MM.1S (cell line): ENCODE measurements at places on chromosomes 6 and 20.

- no peak for DNase-seq
These were observed 4.5 kb upstream of the SYS1 start for GRCh38 chr20:45358282-45359068.

DNA sequence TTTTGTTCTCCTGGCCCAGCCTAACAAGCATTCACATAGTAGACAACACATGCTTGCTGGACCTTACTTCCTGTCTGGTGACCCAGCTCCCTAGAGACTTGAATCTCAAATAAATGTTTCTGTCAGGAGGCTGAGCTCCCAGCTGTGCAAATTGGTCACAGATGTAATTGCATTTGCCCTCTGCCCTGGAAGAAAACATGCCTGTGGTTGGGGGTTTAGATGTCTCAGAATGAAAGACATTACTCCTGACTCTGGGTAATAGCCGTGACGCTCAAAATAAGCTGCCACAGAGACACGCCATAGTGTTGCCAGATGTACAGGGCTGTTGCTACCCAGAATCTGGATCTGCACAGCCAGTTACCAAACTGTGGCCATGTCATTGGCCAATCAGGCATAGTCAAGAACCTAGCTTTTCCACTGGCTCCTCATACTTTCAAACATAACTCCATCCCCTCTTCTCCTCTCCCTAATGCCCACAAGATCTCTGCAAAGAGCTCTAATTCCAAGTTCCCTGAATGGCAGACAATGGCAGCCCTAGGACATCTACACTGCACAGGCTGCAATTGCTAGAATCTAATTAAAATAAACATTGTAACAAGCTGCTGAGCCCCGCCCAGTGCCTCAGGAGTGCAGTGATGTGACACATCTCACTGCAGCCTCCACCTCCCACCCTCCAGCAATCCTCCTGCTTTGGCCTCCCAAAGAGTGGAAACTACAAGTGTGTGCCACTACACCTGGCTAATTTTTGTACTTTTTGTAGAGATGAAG lies 32.8 kb upstream of the GMPR start:
- DNase-seq = no peak

- DNase-seq = no peak
These were observed 196.2 kb downstream of the SAMD5 start for GRCh38 chr6:147704691-147705090.

GRCh38 chr20:63775096-63775978 lies 35.8 kb downstream of the SLC2A4RG start:
- no peak for DNase-seq

DNA sequence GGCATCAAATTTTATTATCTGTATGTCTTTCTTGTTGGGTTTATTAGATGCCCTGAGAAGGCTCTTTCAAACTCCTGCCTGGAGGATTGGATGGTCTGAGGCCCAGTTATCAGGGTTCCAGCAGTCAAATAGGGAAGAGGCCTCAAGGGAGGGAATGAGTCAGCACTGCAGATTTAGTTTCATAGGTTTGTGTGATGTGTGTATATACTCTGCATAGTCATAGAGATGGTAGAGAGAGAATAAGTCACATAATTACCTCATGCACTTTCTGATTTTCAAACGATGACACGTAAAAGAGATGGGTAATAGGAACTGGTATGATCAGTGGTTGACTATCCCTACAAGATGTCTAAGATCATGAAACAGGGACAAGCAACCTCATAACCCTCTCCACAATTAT lies 82.1 kb downstream of the ADAT2 start:
- DNase-seq = no peak

GRCh38 chr20:22339091-22339881 lies 245.1 kb downstream of the FOXA2 start:
- DNase-seq = peak; percentile 75

DNA sequence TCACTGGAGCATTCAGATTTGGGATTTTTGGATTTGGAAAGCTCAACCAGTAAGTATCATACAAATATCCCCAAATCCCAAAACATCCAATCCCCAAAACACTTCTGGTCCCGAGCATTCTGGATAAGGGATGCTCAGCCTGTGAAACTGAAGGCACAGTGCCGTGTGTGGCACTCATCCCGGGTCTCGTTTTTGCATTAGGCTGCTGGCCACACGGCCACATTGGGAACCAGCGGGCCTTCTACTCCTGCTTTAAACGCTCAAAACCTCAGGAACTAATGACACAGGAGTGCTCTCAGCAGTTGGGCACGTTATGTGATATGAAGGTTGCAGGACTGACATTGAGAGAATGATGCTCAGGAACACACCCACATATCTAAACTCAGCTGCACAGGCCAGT lies 35.6 kb downstream of the PSMG4 start:
- no peak for DNase-seq

GRCh38 chr6:22765015-22765414 lies 195.6 kb downstream of the HDGFL1 start:
- no peak for DNase-seq

GRCh38 chr6:13186861-13187260 lies 141.5 kb downstream of the TBC1D7 start:
- DNase-seq = no peak
